ENCODE measurements at places on chromosomes 3 and 15.

GRCh38 chr15:51334011-51334451 is 4.4 kb downstream of the CYP19A1 start:
- DNase-seq = peak; percentile 32

DNA sequence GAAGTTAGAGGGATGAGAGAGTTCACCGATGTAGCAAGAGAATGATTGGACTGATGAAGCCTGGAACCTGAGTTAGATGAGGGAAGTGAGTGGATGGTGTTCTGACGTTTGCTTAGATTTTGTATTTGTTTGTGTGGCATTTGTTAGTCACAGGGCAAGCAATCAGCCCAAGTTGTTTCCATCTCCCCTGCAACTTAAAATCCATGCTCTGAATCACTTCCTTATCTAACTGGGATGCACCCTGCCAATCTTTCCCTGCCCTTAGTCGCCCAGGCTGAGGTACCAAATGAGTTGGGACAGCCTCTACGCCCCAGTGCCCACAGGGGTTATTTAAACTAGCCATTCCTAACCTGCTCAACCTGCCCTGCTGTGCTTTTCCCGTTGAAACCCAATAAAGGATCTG is 12.6 kb downstream of the PAQR5 start:
- no peak for DNase-seq

- DNase-seq = no peak
These were observed 106.5 kb upstream of the EPHA3 start for GRCh38 chr3:89000886-89001285.

DNA sequence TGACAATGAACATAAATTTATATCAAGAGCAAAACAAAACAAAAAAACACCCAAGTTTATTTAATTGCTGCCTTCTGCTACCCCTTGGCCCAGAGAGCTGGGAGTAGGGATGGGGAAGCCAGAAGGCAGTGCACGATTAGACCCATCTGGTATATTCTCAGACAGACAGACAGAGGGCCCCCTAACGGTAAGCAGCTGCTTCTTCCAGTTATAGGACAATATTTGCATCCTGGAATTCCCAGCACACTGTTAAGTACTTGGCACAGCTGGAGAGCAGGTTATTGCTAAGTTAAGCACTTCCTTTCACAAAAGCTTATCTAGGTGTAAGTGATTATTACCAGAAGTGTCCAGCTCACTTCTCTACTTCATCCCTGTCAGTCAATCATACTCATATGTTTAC is 39.3 kb downstream of the C2CD4B start:
- DNase-seq = no peak

GRCh38 chr15:25900431-25900830 is 37.3 kb upstream of the ATP10A start:
- DNase-seq = no peak

GRCh38 chr15:70253461-70254156 is 155.9 kb upstream of the TLE3 start:
- DNase-seq = no peak

DNA sequence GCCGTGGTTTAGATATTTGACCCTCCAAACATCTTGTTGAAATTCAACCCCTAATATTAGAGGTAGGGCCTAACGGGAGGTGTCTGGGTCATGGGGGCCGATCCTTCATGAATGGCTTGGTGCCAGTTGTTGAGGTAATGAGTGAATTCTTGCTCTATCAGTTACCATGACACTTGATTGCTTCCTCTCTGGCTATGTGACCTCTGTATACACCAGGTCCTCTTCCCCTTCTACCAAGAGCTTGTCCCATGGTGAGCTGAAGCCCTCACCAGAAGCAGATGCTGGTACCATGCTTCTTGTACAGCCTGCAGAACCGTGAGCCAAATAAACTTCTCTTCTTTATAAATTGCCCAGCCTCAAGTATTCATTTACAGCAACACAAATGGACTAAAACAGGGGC is 41.8 kb upstream of the TIPARP start:
- no peak for DNase-seq

DNA sequence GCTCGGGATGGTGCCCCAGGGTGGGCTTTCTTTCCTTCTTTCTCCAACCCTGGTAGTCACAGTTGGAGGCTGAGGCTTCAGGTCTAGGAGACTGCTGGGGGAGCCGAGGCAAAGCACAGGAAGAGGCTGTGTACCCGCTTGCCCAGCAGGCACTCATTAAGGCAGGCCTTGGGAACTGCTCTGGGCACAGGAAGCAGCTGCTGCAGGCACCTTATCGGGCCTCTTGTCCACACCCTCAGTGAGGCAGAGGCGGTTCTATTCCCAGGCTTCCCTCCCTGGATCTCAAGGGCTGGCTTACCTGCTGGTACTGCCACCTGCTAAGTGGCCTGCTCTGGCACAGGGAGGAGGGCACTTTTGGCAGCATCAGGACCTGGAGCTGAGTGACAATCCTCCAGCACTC is 15.8 kb upstream of the GRM2 start:
- no peak for DNase-seq

- DNase-seq = no peak
These were observed 29.9 kb downstream of the SLC41A3 start for GRCh38 chr3:126053949-126054569.
